NCI-H446 treated with DMSO at 0.1 percent for 48 hours (cell line): ENCODE measurements at places on chromosomes 6 and 20.
A peak's percentile ranks its signal among the peaks of the same experiment; 100 is the strongest.

DNA sequence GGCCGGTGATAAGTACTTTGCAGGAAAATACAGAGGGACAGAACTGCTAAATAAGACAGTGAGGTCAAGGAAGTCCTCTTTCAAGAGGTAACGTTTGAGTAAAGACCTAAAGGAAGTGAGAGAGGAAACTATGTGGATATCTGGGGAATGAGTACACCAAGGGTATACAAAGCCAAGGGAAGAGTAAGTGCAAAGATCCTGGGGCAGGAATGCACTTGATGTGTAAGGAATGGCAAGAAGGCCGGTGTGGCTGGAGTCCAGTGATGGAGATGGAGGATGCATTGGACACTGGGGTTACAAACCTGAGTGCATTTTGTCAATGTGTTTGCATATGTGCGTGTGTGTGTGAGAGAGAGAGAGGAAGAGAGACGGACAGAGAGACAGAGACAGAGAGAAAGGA, 32.1 kb upstream of the TGM2 start:
- DNase-seq = no peak

GRCh38 chr20:37669062-37669772, 24.6 kb upstream of the CTNNBL1 start:
- no peak for DNase-seq

DNA sequence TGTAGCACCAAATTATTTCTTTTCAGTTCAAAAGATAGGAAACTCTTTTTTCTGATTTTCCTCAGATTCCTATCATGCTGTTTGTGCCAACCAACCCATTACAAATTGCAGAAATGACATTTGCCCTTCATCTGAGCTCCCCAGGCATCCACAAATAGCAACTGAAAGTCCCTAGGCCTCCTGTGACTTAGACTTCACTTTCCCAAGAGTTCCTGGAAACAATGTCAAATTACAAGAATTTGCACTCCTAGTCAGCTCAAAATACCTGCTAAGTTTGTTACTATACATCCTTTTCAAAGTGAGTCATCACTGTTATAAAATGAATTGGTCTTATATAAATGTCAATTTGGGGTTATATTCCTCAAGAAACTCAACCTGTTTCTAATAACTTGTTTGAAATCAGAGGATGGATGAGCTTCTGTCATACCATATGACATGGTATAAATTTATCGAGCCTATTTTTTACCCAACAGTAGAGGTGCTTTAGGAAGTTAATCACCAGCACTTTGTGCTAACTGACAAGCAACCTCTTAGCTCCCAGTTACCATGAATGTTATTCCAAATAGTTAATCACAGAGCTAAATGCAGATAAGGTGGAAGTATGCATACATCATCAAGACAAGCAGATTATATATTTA, 256.5 kb downstream of the HACE1 start:
- no peak for DNase-seq

DNA sequence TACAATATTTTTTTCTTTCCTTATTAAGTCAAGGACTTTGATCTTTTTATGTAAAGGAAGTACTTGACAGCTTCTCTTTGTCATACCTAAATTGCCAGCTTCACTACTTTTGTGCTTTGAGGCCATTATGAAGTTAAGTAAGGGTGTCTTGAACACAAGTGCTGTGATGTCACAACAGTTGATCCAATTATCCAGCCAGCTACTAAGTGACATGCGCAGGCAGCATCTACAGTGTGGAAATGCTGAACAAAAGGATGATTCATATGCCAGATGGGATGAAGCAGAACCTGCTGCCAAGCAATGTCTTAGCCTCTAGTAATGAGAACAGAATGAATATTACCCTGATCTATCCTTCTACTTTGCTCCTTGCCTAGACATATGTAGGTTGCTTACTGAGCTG, 68.3 kb upstream of the TMEM244 start:
- peak; percentile 72 for DNase-seq

DNA sequence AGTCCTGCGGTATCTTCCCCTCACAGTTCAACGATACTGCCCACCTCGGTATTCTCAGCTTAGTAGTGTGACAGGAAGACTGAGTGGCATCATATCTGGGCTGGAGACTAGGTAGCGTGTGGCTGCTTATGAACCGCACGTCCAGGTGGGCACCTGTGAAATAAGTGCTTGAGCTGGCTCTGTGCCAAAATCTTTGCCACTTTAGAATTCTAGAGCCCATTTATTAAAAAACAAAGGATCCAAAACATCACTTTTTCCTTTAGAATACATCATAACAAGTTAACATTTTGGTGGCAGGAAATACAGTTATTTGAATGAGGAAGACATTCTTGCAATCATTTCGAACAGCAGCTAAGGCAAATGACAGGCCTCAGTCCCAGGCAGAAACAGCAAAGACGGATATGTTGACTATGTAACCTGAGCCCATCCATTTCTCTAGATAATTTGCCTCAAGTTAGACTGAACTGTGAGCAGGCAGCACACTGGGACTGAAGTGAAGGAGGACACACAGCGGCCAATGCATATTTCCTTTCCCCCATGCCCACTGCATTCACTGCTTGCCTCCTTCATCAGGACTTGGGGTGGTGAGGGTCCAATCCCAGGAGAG, 136.6 kb downstream of the GMDS start:
- DNase-seq = no peak

- no peak for DNase-seq
Observed at GRCh38 chr6:44733126-44733525, 345.6 kb downstream of the CDC5L start.

DNA sequence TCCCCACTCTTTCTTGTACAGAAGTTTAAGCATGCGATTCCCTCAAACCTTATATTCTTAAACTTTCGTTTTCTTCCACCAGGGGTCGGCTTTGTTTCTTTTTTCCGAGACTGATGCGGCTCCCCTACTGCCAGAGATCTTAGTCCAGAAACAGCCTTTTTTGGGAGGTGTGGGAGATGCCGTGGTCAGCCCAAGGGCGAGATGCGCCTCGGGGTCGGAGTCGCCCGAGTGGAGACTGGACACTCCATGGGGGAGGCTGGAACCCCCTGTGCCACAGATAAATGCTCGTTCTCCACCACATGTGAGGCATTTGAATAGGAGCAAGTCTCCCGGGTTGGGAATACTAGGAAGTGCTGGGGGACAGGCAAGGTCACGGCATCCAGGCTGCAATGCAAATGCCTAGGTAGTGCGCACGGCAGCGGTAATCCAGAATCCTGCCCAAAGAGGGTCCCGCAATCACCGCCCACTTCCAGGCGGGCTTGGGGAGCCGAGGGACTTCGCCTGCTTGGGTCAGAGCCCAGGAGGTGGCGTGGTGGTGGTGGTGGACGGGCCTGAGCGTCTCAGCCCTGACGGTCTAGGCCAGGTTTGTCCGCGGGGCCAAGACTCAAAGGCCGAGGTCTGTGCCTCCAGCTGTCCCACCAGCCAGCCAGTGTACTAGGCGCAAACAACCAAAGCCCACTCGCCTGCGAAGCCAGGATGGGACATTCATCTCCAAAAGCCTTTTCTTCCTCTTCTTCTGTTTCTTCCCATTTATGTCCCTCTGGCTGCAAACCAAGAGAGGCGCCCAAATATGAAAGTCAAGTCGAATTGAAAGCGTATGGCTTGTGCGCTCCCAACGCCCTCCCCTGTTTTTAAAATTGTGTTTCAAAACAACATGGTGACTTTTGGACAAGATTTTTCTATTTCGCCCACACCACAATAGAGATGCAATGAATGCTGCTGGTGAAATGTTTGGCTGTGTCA, 39.3 kb upstream of the OSTM1 start:
- peak; percentile 23 for DNase-seq

DNA sequence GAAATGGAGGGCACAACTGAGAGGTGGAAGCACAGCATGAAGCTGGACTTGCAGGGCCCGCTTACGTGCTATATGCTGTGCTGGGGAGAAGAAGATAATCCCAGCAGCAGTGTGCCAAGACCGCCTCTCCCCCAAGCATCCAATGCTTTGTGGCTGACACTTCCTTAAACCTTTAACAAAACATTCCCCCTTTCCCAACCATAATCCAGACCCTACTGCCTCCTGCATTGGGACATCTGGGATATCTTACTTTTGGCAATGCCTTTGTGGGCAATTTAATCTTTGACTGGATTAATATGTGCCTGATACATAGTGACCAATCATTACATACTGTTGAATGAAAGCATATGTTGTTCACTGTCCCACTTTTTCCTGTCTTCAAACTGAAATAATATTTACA, 3.1 kb upstream of the TENT5A start:
- no peak for DNase-seq

DNA sequence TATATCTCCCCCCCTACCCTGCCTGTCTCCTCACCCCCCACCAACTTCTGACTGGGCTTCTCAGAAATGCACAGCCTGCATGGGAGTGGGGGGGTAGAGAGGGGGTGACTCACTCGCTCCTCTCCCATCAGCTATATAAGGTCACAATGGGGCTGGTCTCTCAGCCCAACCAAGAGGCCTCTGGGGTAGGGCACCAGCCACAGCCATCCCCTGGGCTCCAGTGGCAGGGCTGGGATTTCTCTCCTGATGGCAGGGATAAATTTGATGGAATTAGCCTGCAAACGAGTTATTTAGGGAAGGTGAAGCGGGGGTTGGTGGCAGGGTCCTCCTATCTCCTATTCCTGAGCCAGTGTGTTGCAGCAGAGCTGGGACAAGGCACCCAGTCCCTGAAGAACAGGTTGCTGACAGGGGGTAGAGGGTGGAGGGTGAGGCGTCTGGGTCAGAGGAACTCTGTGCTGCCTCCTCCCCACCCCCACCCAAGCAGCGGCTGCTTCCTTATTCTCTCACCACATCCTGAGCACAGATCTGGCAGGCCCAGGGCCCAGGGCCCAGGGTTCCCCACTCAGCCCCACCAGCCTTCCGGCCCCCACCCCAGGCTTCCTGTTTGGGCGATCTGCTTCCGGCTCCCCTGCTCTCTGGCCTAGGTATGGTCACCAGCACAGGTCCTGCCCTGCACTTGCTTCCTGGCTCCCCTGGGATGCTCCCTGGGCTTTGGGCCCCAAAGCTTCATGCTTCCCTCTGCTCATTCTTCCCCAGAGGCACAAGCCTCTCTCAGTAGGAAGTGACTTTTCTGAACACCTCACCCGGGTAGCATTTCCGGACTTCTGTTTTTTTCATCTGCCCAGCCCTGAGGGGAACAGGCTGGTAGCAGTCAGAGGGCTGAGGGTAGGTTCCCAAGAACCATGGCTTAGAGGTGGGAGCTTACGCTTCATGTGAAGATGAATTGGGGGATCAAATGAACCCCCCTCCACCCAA, 4.0 kb downstream of the PPP1R18 start:
- no peak for DNase-seq

GRCh38 chr6:52694404-52694803, 23.5 kb downstream of the TMEM14A start:
- no peak for DNase-seq

GRCh38 chr6:43396408-43397149, 27.1 kb upstream of the ZNF318 start:
- no peak for DNase-seq

- DNase-seq = no peak
Observed at GRCh38 chr6:17096652-17097051, 5.2 kb upstream of the STMND1 start.

DNA sequence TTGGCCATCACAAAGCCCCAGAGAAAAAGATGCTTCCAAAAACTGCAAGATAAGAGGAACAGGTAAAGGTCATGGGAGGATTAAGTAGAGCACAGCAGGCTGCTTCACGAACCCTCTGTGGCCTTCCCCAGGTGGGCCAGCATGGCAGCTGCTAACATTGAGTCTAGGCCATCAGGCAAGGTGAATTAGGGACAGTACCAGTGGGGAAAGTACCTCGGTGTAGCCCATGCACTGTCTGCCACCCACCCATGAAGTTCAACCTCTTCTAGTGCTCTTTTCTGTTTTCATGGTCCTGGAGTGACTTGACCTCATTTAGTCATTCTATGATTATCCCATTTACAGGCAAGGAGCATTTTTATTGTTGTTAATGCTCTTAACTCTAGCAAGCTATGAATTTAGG, 108.6 kb upstream of the DUSP22 start:
- no peak for DNase-seq

DNA sequence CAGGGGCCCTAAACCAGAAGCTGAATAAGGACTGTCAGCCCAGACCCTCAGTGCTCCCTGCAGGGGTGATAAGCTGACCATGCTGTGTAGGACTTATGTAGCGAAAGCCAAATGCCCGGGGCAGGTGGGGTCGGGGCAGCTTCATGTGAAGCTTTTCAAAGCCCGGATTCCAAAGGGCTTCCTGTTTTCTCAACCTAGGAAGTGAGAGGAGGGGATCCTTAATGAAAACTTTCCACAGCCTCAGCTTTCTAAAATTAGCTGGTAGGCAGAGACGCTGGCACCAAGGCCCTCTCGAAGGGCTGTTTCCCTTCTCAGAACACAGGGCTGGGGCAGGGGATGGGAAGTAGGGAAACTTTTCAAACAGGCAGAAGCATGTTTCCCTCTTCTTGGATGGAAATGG, 148.9 kb downstream of the NFATC2 start:
- no peak for DNase-seq

DNA sequence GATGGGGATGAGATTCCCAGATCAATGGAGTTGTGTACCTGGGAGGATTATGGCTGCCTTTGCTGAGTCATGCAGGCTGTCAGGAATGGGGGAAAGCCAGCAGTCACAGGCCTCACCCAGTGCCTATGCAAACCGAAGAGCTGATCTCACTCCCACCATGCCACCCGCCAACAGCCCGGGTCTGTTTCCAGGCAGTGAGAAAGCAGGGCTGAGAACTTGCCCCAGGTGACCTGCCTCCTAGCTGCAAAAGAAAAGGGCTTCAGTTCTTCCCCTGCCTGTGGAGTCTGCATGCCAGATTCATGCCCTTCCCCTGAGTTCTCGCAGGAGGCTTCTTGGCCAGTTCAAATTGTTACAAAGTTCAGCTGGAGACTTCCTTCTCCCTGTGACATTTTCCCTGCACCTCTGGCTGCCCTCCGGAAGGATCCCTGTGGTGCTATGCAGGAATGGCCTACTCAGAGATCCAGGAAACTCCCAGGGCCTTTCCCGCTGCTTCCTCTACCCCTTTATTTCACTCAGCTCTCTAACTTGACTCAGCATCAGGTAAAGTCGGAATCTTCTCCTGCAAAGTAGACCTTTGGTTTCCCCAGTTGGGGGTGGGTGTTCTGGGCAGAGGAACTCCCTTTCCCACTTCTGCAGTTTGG, 71.5 kb upstream of the B3GAT2 start:
- DNase-seq = no peak

DNA sequence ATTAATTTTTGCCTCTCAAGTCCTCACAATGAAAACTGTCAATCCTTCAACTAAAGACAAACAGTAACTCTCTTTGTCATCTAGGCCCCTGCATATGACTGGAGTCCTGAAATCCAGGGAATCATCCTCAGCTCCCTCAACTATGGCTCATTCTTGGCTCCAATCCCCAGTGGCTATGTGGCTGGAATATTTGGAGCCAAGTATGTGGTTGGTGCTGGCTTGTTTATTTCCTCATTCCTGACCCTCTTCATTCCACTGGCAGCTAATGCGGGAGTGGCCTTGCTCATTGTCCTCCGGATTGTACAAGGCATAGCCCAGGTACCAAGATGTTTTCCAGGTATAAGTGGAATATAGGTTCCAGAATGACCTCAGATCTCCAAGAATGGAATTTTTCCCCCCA, 15.4 kb downstream of the SLC17A4 start:
- no peak for DNase-seq
